ENCODE measurements at places on chromosomes 12 and 14. TPM values are rescaled to one million over a fixed set of nuclear protein-coding genes. Genes with fewer than 3 reads are reported as not detected.

Gene OAS2
- total RNA-seq: 9.0 TPM

Gene TEX22
- 0.44 TPM for total RNA-seq

Gene GMFB
- total RNA-seq: 36.3 TPM

Gene CYP46A1
- 1.6 TPM for total RNA-seq

Gene ASCL1
- total RNA-seq: 1.6 TPM

Gene POTEM
- not detected for total RNA-seq

Gene ANO2
- 0.32 TPM for total RNA-seq

Gene TMTC2
- 0.88 TPM for total RNA-seq

Gene FCF1
- total RNA-seq: 19.4 TPM

Gene GLT8D2
- total RNA-seq: 0.49 TPM

DNA sequence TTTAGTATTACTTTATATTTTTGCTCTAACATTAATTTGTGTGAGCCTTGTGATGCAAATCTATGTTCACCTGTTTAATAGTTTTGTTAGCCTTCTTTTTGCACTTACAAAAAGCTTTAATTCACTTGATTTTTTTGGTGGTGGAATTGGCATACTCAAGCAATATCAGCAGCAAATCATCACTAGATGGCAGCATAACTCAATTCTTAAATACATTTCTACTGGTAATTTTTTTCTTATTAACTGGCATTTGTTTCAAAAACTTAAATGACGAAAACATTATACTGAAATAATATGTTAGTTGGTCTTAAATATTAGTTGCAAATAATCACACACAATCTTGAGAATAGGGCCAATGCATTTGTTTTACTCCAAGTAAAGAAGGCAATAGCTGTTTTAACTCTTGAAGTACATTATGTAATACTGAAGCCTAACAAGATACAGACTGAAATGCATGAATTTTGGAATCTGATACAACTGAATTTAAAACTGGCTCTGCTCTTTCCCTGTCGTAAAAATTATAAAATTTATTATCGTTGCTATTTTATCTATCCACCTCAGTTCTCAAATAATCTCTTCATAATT, 151.5 kb downstream of the ATXN7L3B start:
- no peak for DNase-seq

DNA sequence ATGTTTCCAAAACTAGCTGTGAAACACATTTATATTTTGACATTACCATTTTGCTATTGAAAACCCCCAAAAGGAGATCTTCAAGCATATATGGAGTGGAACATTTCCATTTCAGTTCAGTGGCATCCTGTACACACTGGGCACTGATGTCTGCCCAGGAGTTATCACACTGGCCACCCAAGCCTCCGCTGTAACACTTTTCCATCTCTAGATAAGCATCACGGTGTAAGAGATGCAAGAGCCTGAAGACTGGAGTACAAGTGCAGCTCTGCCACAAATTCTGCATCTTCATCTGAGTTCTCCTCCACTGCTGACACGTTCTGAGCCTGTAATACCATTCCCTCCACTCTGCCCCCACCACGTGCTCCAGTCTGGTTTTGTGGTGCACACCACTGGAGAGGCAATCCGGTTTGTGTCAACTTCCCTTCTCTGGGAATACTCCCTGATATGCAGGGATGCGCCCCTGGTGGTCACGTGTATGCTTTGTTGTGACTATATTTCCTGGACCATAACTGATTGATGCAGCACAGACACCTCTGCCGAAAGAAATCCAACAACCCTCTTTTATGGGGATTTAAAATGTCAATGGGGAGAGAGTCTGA, 12.7 kb downstream of the SPTLC2 start:
- no peak for DNase-seq

GRCh38 chr14:105929327-105930081, 403.1 kb downstream of the TMEM121 start:
- DNase-seq: no peak

GRCh38 chr12:638953-639557, 24.2 kb downstream of the NINJ2 start:
- no peak for DNase-seq

DNA sequence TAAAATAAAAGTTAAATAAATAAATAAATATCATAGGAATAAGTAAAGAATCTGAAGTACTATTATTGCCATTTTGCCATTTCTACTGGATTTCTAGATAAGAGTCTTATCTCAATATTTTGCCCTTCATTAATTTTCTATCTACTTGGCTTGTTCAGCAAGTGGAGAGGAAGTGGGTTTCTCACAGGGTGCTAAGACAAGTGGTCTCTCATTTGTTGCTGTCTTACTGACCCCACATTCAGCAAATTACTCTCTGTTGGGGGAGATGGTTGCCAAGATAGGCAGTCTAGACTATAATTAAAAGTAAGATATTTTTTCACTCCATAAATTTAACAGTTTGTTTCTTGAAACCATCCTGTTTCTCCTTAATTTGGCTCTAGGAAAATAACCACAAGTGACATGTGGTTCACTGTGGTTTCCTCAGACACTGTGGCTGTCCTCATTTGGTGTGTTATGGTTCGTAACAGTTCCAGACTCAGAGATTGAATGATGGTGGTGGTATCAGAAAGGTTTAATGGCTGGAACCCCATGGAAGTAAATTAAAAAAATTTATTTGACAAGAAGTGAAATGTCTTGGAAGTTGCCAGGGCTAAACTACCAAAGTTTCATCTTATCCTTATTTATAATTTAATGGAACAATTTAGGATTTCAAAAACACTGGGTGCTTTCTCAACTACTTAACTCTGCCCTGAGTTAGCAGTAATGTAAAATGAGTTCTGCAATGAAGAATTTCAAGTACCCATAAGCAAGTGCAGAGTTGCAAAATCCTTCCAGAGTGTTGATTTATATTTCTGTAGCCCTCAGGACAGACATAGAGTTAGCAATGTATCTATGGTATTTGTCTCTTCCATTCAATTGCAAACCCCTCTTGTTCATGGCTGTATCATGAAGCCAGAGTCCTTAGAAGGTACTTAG, 214.8 kb downstream of the MSRB3 start:
- DNase-seq: no peak

- DNase-seq: peak; percentile 82
Measured at GRCh38 chr12:6914246-6914946, at the start of gene ENO2. Gene ENO2 (plus strand): TSS chr12:6914580. CDS start chr12:6915833, 1,253 bp downstream.

- DNase-seq: no peak
Measured at GRCh38 chr12:11651785-11652184, 2.3 kb downstream of the ETV6 start.

GRCh38 chr14:22597771-22598098, 365 bp upstream of the ABHD4 start:
- DNase-seq: no peak

GRCh38 chr14:75999511-76000190, 14.1 kb downstream of the IFT43 start:
- DNase-seq: no peak

DNA sequence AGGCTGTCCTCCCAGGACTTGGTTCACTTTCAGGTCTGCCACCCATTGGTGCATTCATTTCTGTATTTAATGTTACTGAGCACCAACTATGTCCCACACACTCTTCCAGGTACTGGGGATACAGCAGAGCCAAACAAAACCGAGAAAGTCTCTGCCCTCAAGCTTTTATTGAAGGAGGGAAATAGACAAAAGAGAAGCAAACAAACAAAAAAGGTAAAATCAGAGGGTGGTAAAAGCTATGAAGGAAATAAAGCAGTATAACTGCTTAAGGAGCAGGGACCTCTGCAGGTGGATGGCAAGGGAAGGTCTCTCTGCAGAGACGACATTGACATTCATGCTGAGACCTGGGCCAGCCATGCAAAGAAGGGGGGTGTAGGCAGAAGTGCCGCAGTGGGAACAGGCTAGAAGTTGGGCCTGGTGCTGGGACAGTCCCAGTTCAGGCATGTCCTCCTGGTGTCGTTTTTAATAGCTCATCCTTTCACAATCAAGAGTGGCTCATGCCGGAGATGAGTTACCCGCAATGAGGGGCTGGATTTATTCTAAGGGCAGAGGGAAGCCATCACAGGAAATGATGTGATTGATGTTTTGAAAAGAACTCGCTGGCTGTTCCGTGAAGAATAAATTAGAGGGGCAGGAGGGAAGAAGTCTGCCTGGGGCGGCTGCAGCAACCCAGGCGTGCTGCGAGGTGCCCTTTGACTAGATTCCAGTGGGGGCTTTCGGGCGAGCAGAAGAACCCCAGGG, 72.8 kb downstream of the IRF2BPL start:
- no peak for DNase-seq

DNA sequence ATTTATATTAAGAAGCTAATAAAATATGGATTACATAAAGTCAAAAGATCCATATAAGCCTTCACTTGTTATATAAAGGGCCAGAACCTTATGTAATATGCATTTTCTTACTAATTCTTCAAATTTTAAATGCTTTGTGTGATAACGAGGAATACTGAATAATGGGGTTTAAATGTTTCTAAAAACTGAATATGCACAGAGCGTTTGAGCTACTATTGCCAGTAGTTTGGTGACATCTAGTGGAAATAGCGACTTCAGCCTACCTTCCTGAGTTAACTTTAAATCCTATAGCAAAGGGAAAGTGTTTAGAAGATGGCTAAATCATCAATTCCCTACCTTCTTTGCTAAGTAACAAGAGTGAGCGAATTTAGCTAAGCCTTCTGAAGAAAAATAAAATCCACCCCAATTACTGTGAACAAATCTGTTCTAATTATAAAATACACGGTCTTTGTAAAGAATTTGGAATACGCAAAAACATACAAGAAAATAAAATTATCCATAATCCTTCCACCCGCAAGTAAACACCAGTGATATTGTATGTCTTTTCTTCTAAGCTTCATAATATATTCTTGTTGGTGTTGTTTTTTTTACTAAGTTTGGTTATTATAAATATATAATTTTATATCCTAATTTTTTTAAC, 115.5 kb upstream of the G2E3 start:
- DNase-seq: no peak

- no peak for DNase-seq
Measured at GRCh38 chr14:66072190-66073084, 413.7 kb upstream of the CCDC196 start.

DNA sequence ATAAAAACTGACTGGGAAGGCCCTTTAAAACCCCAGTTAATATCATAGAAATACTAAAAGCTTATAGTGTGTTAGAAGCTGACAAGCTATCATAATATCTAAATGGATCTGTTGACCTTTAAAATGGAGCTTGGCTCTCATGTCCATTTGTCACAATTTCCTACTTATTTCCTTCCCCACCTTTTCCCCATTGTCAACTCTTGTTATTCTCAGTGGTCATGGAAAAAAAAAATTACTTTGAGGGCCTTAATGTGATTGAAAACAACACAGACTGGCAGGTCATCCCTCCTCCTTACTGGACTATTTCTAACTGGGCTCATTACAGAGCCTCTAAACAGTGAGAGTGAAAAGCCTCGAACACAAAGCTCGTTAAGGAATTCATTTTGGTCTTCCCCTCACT, 13.7 kb upstream of the WNK1 start:
- no peak for DNase-seq

GRCh38 chr14:65517635-65518542, 105.4 kb downstream of the FUT8 start:
- DNase-seq: no peak

GRCh38 chr12:115871714-115872113, 405.8 kb downstream of the MED13L start:
- no peak for DNase-seq

- no peak for DNase-seq
Measured at GRCh38 chr14:68607867-68608573, 184.8 kb downstream of the ZFP36L1 start.

DNA sequence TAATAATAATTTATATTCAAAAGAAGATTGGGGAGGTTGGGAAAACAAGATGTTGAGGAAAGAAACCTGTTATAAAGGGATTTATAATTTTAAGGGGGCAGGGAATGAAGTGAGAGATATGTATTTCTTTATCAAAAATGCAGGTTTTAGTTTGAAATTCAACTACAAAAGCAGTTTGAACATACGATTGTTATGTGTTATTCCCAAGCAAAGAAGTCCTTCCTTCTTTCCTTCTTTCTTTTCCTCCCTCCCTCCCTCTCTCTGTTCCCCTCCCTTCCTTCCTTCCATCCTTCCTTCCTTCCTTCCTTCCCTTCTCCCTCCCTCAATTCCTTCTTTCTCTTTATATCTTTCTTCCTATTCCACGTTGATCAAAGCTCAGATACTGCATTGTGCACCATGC, 173.3 kb downstream of the NOVA1 start:
- no peak for DNase-seq

- DNase-seq: no peak
Measured at GRCh38 chr12:42757624-42758119, 168.1 kb upstream of the PRICKLE1 start.

DNA sequence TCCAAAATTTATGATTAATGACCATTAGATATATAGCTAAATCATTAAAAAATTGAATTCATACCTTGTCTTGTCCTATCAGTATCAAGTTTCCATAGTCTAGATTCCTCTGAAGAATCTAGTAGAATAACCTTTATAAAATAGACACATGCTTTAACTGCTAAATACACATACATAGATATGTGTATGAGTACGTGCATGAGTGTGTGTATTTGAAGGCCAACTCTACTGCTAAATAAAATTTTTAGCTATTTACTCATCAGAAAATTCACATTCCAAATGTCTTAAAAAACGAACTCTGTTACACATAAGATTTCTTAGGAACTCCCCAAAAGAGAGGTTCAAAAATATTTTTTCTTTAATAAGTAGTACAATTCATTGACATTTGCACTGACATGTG, 233.0 kb downstream of the SSPN start:
- no peak for DNase-seq

- no peak for DNase-seq
Measured at GRCh38 chr12:67671892-67672291, 23.3 kb downstream of the DYRK2 start.

GRCh38 chr14:45377166-45377565, 124.2 kb upstream of the MIS18BP1 start:
- DNase-seq: no peak

GRCh38 chr14:48665077-48665784, 920.9 kb downstream of the RPS29 start:
- no peak for DNase-seq

DNA sequence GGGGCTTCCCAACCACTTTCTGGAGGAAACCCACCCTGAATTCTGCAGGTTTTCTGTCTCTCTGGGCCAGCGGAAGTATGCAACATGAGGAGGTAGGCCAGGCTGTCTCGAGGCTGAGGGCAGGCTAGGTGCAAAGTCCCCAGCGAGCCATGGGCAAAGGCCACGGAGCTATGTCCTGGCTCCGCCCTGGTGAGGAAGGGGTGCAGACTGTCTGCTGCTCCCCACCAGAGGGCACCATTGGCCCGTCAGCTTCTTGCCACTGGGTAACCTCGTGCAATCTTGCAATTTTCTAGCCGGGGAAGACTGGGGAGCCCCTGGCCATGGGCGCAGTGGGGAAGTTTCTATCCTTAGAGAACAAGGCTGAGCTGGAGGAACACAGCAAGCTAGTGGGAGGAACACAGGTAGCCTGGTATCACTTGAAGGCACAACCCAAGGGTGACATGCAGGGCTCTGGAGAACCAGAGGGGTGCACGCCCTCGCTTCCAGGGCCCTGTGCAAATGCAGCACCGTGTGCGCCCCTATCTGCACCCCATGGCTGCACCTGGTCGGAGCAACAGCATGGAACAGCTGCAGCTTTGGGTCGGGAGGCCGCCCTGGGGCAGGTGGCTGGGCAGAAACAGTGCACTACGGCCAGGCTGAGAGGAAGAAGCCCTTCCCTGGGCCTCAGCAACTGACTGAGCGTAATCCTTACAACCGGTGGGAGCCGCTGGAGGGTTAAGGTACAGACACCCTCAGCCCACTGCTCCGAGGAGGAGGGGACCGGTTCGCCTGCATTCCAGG, 27.6 kb upstream of the RPLP0 start:
- DNase-seq: peak; percentile 95

GRCh38 chr12:92544322-92544721, 158.5 kb upstream of the PLEKHG7 start:
- no peak for DNase-seq

GRCh38 chr12:62268956-62269355, 8.8 kb downstream of the USP15 start:
- no peak for DNase-seq

All from right lobe of liver (tissue), 6 donors.